GM12864 (cell line): ENCODE measurements at places on chromosomes 7 and 10.

- no peak for DNase-seq
Observed at GRCh38 chr7:84700563-84701370, 486.1 kb downstream of the SEMA3D start.

DNA sequence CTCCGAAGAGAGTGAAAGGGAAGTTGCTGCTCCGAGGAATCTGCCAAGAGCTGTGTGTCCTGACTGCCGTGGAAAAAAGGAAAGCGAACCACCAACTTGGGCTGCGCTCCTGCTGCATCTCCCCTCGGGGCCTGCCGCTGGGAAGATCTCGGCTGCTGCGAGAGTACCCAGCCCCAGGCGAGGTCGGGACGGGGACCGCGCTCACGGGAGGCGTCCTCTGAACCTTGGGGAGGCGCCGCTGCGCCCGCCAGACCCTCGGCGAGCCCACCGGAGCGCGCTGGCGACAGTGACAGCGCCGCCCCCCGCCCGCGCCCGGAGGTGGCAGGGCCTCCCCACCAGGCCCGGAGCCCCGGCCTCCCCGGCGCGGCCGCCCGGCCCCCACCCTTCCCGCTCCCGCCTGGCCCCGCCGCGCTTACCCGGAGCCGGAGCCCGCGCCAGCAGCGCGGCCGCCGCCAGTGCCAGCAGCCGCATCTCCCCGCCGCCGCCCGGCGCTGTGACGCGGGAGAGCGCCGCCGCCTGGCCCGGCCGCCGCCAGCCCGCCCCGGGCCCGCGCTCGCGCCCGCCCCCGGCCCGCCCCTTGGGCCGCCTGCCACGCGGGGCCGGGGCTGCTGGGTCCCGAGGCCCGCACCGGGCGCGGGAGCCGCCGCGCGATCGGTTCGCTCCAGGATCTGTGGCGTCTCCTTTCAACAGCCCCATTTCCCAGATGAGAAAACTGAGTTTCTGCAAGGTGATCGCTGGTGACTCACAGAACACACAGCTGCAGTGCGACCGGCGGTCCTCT lies at the start of gene VSTM4:
Gene VSTM4 (minus strand): TSS at position 508 of the 781 bp plus-strand sequence. CDS start 37 bp downstream, at position 471.
- no peak for DNase-seq

DNA sequence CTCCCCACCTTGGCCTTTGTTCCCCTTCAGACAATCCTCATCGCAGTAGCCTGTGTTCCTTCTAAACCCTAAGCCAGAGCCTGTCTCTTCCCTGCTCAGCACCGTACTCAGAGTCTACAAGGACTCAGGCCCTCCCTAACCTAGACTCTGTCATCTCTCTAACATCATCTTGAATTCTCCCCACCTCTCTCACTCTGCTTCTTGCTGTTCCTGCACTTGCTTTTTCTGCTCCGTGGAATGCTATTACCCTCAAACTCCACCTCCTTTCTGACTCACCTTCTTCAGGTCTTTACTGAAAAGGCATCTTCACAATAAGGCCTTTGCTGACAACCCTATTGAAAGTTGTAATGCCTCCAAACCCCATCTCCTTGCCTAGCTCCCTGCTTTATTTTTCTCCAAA lies 141.0 kb downstream of the DKK1 start:
- no peak for DNase-seq

- no peak for DNase-seq
Observed at GRCh38 chr7:55097100-55097499, 78.3 kb downstream of the EGFR start.

DNA sequence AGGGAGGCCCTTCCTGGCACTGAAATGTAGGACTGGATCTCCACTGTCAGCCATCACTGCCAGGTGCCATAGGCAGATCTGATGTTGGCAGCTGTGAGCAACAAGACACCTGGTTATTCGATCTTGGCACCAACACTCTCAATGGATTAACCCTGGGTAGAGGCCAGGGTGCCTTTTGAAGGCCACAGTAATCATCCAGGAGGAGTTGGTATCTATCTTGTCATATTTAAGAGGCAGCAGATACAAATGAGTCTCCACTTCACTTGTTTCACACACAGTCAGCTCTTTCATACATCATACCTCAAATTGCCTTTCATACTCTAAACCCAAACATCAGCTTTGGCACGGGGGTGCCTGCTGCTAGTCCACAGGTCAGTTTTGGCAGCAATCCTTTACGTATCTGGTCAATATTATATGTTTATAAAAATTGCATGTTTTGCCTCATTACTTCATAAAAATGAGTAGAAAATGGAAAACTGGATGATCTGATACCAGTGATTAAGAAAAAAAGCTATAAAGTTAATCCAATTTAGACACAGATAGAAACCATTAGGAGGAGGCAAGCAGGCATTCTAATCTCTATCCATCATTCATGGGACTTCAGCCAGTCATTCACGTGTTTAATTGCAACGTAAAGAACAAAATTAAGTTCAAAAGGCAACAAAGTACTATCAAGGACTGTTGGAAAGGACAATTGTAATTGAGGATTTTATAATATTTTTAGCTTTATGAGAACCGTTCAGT lies 12.7 kb upstream of the CACUL1 start:
- DNase-seq = no peak

DNA sequence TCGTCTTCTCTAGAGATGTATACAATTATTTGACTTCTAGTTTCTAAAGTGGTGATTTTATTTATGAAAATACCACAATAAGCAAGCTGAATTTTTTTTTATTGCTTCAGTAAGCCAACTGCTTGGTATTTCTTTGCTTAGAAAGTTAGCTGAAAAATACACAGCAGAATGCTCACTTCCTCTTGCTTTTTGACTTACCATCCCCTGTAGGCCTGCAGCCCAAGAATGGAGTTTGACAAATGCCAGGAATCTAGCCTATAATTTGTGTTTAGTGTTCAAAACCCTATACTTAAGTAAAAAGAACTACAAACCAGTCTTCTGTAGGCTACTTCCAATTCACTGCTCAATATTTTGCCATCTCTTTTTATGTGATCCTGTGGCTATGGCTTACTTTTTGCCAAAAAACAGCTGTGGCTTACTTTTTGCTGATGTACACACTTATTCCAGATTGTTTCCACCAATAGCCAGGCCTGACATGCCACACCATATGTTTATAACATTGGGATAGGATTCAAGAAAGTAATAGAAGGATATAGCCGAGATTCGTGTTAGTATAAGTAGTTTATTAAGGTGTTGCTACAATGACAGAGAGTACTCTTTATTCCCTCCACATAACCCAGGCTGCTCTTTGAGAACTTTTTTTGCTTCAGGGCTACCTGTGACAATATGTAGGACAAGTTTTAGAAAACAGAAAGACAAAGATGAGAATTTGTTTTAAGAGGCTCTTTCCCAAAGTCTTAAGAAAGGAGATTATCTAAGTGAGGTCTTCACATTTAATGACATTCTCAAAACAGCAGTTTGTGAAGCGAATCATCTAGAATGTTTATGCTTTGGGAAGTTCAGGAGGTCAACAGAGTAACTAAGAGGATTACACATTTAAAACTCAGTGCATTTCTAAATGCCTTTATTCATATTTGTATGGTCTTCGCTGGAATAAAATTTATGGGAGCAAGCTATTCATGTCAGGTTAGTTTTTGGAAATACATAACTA lies 263.9 kb upstream of the FZD1 start:
- DNase-seq = no peak

- no peak for DNase-seq
Observed at GRCh38 chr7:21149809-21150208, 278.1 kb upstream of the SP4 start.

DNA sequence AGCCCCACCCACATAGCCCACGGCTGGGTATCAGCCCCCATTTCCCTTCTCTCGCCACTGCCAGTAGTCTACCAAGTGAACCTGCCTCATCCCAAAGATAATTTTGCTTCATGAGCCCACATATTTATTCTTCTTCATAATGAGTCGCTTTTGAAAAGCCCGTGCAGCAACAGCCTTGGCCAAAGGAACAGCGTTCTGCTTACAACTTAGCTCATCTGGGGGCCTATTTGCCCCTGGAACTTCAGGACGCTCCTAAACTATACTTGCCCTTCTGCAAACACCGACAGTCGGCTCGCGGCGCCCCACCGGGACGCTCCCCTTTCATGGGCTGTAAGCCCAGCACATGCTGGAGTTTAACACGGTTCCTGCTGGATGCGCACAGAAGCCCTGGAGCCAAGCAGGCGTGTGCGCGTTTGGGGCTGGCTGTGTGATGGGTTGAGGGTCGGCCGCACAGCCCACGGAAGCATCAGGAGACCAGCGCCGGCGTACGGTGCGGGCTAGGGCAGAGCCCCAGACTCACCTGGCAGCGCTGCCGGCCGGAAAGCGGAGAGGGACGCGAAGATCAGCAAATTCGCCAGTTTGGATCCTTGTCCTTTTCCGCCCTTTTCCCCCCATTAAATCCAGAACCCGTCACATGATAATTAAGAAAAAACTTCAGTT lies 370 bp downstream of the TMEM60 start:
- DNase-seq = no peak

DNA sequence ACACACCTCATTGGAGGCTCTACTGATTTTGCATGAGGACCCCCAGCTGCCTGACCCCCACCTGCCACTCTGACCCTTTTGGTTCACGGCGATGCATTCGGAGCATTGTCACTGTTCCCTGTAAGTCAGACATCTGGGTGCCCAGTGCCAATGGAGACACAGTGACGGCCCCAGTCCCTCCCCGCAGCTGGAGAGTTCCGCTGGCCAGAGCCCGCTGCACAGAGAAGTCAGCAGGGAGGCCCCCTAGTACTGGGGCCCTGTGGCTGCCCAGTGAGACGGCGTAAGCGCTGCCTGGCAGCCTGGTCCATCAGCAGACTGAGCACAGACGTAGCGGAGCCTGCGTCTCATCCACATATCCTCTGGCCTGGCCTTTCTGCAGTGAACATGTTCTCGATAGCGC lies 77.5 kb downstream of the NKX6-2 start:
- no peak for DNase-seq

DNA sequence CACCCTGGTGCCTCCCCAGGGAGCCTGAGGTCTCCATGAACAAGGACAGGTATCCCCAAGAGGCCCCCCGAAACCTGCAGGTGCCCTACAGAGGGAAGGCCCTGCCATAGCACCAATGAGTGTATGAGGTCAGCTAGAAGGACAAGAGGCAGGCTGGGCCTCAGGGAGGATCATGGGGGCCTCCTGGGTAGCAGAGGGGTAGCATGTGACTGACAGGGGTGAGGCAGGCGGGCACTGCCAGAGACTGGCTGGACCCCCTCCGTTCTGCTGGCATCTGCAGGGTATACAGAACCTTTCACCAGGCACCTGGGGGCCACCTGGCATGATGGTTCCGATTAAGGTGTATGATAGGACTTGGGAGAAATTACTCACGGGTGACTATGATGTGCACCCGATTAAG lies 79.2 kb upstream of the KCTD7 start:
- DNase-seq = no peak

- DNase-seq = no peak
Observed at GRCh38 chr7:27345164-27345887, 102.7 kb downstream of the EVX1 start.

DNA sequence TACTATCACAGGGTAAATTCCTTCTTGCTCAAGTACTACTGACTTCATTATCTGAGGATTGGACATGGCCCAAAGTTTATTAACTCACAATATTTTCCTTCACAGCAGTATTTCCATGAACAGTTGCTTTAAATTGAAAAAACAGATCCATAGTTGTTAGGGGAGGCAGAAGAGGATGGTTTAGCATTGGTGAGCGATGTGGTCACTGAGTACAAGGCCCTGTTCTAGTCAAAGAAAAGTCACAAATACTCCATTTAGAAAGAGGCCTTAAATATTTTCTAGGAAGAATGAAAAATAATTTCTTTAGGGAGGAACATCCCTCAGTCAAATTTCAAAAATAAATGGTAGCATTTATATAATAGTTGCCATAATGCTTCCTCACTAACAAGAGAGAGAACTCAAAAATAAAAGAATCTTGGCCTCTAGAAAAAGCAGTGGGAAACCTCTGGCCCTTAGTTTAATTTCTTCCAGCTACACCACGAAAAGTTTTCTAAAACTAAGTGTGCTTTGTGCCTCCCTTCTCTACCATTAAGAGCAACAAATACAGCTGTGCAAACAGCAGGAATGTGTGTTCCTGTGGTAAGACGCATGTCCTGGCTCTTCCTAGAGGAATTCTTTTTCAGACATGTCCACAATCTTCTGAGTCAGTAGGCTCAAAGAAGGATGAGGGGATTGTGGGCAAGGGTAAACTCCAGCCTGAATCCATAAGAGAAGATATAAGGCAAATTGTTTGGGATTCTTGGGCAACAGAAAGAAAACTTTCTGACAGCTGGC lies 105.7 kb downstream of the HOXA1 start:
- DNase-seq = no peak

- DNase-seq = no peak
Observed at GRCh38 chr7:81526971-81527370, 242.9 kb downstream of the HGF start.

GRCh38 chr7:72386118-72386517 lies 26.0 kb downstream of the CALN1 start:
- no peak for DNase-seq

DNA sequence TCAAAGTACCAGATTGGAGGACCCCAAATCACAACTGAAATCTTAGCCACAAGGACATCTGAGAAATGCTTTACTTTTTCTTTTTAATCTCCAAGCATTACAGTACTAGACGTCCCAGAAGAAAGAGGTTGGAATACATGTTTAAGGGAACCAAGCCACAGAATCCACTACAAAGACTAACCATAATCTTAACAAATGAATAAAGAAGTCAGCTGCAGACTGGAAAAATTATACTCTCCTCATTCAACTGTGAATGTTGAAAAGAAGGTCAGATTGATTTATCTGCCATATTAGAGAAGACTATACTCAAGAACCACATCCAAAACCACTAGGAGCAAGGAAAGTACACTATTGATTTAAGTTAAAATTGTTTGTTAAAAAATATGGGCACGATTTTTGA lies 102.1 kb upstream of the ABCB5 start:
- no peak for DNase-seq

DNA sequence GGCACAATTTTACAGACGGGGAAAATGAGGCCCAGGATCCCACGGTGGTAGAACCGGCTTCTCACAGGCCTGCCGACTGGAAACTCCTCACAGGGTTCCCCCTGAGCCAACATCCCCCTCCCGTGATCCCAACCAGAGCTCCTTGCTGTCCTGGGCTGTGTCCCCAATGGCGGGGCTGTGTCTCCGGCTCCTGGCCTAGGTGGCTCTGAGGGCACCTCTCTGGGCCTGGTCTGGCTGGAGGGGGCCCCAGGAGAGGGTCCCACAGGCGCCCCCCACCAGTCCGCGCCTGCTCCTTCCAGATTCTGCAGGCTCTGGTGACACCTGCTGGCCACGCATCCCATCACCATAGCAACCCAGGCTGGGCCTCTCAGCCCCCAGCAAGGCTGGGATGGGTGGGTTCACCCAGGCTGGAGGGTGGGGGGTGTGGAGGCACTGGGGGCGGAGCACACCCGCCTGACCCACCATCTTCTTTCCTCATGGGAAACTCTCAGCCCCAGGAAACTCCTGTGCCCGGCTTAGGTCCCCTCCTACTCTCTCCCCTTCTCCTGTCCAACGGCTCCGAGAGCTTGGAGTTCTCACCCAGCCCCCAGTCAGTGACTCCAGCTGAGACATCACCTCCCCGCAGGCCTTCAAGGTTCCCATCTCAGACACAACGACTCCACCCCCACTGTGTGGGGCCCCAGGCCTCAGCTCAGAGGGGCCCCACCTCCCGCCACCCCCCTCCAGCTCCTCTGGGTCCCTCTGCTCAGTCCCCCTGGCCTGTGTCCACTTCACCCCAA lies 27.1 kb upstream of the TNRC18 start:
- no peak for DNase-seq

- DNase-seq = no peak
Observed at GRCh38 chr10:12705943-12706342, 295.6 kb downstream of the CCDC3 start.

- no peak for DNase-seq
Observed at GRCh38 chr10:103896225-103896624, 21.8 kb downstream of the STN1 start.
